ENCODE measurements at places on chromosomes 16 and 17. TPM values are rescaled to one million over a fixed set of nuclear protein-coding genes. Genes with fewer than 3 reads are reported as not detected.

HOXB4 gene
- 4.6 TPM for polyA plus RNA-seq

GRAP gene
- 40.7 TPM for polyA plus RNA-seq

KRT14 gene
- 0.12 TPM for polyA plus RNA-seq

KCNH6 gene
- polyA plus RNA-seq: 0.07 TPM

KRTAP17-1 gene
- not detected for polyA plus RNA-seq

MYH13 gene
- polyA plus RNA-seq: not detected

RHOT1 gene
- 22.1 TPM for polyA plus RNA-seq

CARD14 gene
- polyA plus RNA-seq: not detected

SOX15 gene
- polyA plus RNA-seq: 0.19 TPM

DNA sequence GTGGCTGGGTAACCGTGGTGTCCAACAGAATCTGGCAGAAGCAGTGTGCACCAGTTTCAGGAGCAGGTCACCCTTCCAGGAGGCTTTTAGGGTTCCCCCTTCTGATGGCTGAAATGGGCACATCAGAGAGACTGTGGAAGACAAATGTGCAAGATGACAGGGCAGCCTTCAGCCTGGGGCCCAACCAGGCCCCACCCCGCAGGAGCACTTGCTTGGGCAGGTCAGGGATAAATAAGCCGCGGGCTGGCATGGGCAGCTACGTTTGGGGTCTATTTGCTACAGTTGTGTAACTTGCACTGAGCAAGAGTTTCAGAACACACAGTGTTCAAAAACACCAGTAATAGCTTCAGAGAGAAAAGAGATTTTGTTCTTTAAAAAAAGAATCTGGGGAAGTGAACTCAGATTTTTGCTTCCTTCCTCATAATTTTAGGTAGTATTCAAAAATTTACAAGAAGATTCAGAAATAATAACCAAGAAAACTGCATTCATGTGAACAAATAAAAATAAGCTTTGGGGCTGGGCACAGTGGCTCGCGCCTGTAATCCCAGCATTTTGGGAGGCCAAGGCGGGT is 44.9 kb upstream of the BAHCC1 start:
- no peak for DNase-seq

DNA sequence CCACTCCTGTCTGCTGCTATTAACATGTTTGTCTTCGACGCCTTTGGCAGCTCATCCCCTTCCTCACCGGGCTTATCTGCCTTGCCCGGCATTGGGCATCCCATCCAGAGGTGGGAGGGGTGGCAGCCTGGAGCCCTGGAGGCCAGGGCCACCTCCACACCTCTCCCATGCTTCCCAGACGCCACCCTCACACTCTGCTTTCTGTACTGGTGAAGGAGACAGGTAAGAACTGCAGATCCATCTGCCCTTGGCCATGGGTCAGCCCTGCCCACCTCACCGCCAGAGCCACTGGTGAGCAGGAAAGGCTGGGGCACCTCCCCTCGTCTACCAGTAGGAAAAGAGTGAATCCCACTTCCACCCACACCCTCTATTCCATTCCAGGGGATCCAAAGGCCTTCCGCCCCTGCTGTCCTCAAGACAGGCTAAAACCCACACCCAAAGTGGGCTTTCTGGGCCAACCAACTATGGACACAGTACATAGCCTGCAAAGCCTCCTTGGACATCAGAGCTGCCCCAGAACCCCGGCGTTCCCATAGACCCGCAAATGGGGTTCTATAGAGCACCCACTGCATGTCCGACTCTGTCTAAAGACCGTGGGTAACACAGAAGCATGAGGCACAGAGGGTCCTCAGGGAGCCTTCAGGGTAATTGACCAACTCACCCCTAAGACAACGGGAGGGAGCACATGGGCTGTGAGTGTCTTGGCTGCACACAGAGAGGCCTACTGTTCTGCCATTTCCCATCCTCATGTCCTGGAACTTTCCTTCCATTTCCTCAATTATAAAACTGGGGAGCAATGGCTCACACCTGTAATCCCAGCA is 23.4 kb upstream of the RBFOX3 start:
- DNase-seq: no peak

DNA sequence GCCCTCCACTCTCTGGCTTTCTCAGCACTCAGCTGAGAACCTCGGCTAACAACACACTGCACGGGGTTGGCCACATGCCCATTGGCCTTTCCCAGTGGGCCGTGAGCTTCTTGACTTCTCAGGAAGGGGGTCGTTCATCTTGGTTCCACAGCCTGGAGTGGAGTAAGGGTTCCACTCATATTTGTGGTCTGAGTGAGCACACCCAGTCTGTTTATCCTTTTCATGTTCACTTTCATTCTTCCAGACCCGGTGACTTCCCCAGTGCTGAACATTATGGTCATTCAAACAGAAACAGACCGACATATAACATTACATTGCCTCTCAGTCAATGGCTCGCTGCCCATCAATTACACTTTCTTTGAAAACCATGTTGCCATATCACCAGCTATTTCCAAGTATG is 8.2 kb downstream of the MILR1 start:
- no peak for DNase-seq

Measured in endothelial cell of umbilical vein (primary cell).